ENCODE measurements at places on chromosomes 3 and 15.

GRCh38 chr15:68885070-68885469 is 45.3 kb upstream of the SPESP1 start:
- peak; percentile 80 for DNase-seq

GRCh38 chr3:129412542-129413198 is 15.8 kb downstream of the EFCAB12 start:
- DNase-seq = no peak

DNA sequence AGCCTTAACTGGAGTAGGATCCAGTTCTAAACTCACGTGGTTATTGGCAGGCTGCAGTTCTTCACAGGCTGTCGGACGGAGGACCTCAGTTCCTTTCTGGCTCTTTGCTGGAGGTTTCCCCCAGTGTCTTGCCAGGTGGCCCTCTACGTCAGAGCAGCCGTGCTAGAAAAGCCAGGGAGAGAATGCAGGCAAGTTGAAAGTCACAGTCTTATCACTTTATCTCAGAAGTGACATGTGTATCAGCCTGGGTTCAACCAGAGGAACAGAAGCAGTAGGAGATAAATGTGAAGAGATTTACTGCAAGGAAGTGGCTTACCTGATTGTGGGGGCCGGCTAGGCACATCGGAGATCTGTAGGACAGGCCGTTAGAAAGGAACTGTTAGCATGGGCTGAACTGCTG is 125.3 kb upstream of the BNIP2 start:
- peak; percentile 53 for DNase-seq

DNA sequence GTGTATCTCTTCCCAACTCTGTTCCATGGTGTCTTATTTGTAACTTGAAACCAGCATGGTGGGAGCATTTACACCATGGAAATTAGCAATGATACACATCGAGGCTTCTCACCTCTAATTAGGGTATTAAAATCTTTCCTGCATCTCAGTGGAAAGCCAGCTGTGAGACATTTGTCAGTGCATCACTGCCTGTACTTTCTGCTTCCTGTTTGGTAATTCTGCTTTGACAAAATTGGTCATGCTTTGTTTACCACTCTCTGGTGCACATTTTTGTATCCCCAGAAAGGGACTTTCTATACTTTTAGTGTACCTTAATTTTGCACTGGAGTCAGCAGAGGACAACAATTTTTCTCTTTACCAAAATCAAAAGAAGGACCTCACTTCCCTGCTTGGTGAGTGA is 402.1 kb downstream of the PDCD6IP start:
- DNase-seq = no peak

- DNase-seq = no peak
Observed at GRCh38 chr3:45773072-45773471, 23.3 kb downstream of the SLC6A20 start.

DNA sequence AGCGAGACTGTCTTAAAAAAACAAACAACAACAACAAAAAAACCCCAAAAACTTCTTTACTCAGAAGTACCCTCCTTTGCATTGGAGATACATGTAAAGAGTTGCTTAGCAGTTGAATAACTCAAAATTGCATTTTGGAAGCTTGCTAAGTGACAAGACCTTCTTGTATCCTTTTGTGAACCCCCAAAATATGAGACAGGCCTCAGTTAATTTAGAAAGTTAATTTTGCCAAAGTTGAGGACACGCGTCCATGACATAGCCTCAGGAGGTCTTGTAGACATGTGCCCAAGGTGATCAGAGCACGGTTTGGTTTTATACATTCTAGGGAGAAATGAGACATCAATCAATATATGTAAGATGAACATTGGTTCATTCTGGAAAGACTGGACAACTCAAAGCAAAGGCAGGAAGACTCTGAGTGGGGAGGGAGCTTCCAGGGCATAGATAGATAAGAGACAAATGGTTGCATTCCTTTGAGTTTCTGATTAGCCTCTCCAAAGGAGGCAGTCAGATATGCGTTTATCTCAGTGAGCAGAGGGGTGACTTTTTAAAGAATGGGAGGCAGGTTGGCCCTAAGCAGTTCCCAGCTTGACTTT is 1.7 kb upstream of the ARF4 start:
- DNase-seq = peak; percentile 87

GRCh38 chr3:143847787-143848631 is at the start of gene SLC9A9:
TSS of gene SLC9A9 (minus strand) at chr3:143848468. CDS start at chr3:143848322, 146 bp downstream.
- peak; percentile 85 for DNase-seq

DNA sequence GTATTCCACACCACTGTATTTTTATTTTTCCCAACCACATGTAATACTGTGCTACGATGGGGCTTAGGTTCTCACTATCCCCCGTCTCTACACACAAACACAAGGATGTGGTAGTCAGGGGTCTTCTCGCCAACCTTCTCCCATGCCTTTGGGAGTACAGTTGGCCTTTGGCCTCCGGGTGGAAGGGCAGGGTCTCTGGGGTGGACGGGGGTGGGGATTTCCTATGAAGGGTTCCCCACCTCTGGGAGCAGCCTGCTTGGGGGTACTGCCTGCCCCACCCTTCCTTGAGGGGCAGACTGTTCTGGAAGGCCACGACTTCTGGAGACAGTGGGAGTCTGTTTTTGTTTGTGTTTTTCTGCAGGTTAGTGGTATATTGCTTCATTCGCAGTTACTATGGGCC is 21.3 kb upstream of the RAD18 start:
- DNase-seq = no peak

DNA sequence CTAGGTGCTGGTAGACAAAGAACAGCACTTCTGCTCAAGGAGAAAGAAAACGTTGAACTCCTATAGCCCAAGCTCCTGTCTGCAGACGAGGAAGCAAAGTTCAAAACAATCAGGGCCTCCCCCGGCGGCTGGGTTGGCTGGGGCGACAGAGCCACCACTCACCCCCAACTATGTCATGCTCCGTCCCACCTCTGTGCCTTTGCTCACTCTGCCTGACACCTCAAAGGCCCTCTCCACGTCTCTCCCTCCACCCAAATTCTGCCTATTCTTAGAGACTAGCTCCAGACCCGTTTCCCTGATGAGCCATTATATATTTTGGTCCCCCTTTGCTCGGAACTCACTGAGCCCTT is 304.3 kb downstream of the TLE3 start:
- no peak for DNase-seq

DNA sequence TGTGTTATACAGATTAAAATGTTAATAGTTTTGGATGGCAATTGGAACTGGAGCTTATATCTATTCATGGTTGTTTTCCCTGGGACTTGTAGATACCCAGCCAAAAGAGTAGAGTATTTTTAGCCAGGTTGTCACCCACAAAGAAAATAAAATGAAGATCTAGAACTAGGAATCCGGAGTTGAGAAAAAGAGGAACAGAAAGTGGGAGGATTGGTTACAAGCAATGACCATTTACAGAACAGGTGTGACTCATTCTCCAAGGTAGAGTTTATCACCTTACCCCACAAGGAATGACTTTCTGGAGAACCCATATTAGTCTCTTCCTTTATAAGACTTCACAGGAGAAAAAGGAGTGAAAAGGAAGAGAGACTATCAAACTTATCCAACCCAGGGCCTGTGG is 99.8 kb downstream of the TMEM108 start:
- DNase-seq = no peak

DNA sequence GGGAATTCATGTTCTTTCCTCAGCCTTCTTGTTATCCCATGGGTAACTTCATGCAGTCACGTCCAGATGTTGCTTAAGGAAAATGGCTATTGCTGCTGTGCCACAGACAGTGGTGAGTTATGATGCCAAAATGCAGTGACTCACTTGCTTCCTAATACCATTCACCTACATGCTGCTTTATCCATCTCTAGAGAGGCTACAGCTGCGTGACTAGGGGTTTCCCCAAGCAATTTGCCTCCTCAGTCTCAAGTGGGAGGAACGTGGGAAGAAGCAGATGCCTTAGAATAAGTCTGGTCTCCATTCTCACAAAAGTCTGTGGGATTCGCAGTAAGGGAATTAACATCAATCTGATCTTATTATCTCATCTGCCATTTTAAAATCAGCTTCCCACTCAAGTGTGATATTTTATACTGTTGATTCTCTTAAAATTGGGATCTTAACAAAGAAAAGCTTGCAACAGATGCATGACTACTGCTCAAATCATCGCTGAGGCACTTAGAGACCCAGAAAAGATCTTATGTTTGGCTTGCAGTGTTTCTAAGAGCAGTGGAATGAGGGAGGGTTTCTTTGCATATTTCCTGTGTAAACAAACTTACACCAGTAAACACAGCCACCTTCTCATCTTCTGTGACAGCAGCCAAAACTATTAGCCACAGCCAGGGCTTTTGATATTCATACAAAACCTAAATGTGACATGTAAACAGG is 62.0 kb upstream of the ACP3 start:
- DNase-seq = peak; percentile 27

- peak; percentile 57 for DNase-seq
Observed at GRCh38 chr3:18840535-18841137, 307.7 kb upstream of the KCNH8 start.

- DNase-seq = no peak
Observed at GRCh38 chr15:80645494-80646065, 49.5 kb upstream of the ABHD17C start.

DNA sequence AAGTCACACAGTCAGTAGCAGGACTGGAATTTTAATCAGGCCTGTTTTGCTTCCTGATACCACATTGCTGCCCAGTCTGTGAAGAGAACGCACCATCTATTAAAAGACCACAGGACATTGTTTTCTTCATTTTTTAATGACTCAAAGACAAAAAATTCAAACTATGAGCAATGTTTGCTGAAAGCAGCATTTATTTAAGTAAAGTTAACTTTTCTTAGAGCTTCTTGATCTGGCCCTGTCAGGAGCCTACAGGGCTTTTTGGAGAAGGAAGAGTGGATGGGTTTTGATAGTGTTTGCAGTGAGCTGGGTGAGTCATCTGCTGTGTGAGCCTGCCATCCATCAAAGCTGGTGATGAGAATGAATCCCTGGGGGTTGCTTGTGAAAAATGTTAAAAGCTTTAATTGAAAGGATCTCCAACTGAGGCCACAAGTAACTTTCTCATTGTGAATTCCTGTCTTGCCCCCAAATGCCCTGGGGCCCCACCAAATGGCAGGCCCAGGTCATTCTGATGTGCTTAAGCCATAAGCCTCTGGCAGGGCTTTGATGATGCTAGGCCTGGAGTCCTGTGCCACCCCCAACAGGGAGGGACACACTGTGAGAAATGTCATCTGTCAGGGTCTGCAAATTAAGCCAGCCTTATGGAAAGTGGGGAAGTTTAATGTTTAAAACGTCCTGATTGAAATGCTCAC is 136.2 kb upstream of the PFN2 start:
- peak; percentile 96 for DNase-seq

DNA sequence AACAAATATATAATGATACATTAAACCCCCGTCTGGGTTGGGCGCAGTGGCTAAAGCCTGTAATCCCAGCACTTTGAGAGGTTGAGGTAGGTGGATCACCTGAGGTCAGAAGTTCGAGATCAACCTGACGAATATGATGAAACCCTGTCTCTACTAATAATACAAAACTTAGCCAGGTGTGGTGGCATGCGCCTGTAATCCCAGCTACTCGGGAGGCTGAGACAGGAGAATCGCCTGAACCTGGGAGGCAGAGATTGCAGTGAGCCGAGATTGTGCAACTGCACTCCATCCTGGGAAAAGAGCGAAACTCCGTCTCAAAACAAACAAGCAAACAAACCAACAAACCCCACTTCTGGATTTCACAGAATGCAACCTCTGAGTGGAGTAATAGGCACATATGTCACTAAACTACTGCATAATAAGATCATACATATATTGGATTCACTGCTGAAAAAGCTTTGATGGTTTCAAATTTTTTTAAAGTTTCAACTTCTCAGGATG is 718.2 kb downstream of the SI start:
- DNase-seq = no peak

- DNase-seq = no peak
Observed at GRCh38 chr3:100124201-100124761, 10.0 kb upstream of the FILIP1L start.

DNA sequence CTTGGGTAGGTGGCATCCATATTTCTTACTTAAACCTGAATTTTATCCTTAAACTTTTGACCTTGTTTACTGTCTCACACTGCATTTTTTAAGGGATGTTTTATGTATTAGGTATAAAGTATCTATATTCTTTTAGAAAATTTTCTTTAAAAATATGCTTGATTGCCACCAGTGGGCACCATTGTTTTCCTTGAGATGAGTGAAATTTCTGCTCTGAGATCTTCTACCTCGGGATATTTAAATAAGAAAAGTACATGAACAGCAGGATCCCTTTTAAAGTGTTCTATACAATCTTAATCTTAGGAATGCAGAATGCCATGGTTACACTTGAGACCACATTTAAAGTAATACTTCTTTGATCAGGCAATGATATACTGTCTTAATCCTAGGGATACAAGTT is 108.7 kb downstream of the SLMAP start:
- peak; percentile 10 for DNase-seq

DNA sequence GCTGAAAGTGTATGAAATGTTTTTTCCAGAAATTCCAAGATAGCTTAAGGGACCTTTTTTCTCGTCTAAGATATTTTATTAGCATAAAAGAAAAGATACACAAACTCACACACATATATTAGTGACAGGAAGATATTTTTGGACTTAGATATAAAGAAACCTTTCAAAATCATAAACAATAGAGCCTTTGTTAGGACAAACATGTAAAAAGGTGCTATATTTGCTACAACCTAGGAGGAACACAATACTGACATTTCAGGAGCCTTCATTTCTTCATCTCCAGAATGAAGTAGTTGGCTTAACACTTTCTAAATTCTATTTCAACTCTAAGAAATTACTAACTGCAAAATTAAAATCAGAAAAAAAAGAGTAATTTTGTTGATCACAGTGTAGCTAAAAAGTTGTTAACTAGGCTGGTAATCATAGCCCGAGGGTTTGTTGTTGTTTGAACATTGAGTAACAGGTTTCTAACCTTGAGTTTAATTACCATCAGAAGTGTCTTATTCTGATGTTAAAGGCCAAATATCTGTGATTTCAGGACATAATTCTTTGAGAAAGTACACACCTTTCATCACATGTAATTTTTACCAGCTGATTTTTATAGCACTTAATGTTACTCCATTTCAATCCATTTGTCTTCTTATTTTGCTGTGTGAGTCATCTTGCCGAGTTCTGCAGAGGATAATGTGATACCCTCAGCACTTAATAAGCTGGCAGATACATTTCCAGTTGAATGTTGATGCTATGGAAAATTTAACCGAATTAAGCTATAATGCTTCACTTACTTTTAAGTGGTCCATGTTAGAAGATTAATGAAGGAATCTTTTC is 97.3 kb downstream of the MBNL1 start:
- DNase-seq = no peak

- DNase-seq = no peak
Observed at GRCh38 chr15:80492874-80493273, 88.7 kb downstream of the ARNT2 start.

- DNase-seq = no peak
Observed at GRCh38 chr3:125694761-125695294, 99.5 kb upstream of the OSBPL11 start.

DNA sequence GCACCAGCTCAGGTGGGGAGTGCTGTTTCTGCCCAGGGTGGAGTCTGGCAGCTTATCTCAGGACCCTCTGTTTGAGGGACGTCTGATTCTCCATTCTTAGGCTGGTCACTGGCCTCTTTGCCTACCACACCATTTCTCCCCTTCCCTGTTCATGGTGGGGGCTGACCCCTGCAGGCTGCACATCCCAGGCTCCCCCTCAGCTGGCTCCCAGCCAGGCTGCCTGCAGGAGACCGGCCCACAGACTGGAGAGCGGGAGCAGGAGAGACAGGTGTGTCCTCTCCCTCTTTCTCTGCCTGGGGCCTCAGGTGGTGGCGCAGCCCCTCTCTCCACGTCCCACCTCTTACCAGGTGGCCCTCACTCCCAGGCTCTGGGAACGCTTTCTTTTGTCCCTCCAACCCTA is 60.8 kb downstream of the RAB11A start:
- no peak for DNase-seq

Data from mesendoderm (in vitro differentiated cells).